ENCODE measurements at places on chromosomes 6 and 20.

GRCh38 chr20:19644085-19644484, 114.0 kb upstream of the RIN2 start:
- no peak for DNase-seq

GRCh38 chr20:62159052-62159451, 15.5 kb downstream of the SS18L1 start:
- DNase-seq = no peak

DNA sequence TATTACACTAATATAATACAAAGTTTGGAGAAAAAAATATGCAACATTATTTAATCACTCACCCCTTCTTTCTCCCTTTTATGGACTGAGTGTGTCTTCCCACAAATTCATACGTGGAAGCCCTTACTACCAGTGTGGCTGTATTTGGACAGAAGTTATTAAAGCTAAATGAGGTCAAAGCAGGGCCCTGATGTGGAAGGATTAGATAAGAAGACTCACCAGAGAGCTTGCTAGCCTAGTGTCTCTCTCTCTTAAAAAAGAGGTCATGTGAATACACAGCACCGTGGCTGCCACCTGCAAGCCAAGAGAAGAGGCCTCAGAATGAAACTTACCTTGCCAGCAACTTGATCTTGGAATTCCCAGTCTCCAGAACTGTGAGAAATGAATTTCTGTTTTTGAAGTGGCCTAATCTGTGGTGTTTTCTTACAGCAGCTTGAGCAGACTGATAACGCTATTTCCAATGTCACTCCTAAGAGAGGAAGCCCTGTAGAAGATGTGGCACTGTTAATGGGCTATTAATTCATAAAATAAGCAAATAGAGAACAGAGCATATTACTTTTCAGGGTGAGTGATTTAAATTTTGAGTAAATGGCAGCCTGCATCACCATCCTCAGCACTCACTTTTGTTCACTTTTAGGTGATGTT, 233.4 kb downstream of the TBC1D7 start:
- DNase-seq = no peak

- DNase-seq = no peak
These were observed 20.7 kb downstream of the PREX1 start for GRCh38 chr20:48807051-48807450.

DNA sequence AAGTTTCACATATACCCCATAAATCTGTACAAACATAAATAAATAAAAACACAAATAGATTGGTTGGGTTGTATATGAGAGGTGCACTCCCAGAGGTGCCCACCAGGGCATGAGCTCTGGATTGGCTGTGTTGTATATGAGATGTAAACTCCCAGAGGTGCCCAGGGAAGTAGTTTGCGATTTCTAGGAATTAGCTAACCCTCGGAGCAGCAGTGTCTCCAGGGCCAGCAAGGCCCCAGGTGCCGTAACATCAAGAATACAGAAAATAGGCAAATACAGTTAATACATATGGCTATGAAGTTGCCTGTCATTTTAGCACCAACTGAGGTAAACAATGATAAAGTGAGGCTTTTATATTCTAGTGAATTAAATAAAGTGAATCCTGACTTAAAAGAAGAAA, 5.4 kb upstream of the GINM1 start:
- DNase-seq = no peak

- no peak for DNase-seq
These were observed 602.6 kb upstream of the PTCHD4 start for GRCh38 chr6:48713612-48714011.

GRCh38 chr6:25366903-25367545, 87.8 kb downstream of the CARMIL1 start:
- peak; percentile 23 for DNase-seq

DNA sequence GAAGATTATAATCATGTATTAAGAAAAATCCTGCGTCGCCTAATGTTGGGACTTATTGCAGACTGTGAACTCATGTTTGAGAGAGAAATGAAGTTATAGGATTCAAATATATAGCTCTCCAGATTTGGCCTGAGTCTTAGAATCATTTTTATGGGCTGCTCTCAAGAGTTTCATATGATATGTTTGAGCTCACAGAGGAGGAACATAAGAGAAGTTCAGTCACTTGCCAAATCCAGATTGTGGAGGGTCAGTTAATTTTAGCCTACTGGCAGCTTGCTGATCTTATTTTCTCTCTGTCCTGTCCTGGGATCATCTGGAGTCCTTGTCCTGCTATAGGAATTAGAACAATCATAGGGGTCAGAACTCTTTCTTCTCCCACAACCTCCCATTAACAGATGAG, 186.1 kb upstream of the SUPT3H start:
- no peak for DNase-seq

GRCh38 chr6:138953451-138953850, 34.6 kb downstream of the REPS1 start:
- no peak for DNase-seq
